Testis (tissue), 5 donors: ENCODE measurements at places on chromosomes 5 and 9. TPM values are rescaled to one million over a fixed set of nuclear protein-coding genes. Genes with fewer than 3 reads are reported as not detected.

DNA sequence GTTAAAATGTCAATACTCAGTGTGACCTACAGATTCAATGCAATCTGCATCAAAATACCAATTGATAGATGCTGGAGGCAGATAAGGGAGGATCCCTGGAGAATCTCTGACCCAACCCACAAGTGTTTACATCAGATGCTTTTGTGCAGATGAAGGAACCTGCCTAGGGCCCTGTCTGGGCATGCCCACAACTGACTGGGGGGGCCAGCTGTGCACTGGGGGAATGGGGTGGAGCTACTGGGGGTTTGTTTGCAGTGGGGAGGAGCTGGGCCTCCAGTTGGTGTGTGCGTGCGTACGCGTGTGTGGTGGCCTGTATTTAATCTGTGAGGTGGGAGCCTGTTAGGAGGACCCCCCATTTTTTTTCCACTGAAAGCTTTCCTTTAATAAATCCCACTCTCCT lies 244.9 kb downstream of the TRIM36 start:
- DNase-seq: no peak

The KCNV2 gene
- total RNA-seq: 8.4 TPM

DNA sequence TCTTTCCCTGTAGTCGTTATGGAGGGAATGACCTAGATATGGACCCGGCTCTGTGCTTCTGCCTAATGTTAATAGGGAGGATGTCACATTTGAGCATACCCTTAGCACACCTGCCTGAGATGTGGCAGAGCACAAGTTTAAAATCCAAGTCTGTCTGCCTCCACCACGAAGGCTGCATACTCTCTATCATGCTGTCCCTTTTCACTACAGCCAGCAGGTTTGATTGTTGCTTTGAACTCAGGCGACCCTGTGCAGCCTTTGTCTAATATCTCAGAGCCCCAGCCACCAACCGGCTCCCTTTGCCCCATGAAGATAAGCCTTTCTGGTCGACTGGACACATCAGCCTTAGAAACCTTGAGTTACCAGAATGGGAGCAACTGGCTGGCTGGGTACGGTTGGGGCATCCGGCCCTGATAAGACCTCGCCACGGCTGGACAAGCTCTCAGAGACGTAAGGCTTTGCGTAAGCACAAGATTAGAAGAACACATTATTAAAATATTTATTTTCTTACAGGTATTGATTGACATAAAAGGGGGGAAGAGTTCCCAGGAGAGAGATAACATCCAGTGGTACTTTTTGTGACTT lies 222.0 kb upstream of the TRIM32 start:
- DNase-seq: peak; percentile 84

The ABO gene
- 31.1 TPM for total RNA-seq

The RAD1 gene
- total RNA-seq: 45.7 TPM

GRCh38 chr5:128085413-128085812 lies 1.8 kb downstream of the SLC12A2 start:
- no peak for DNase-seq

GRCh38 chr5:95221234-95221633 lies 63.7 kb downstream of the MCTP1 start:
- no peak for DNase-seq

The SPACA9 gene
- total RNA-seq: 61.2 TPM

The GFI1B gene
- 4.3 TPM for total RNA-seq

- no peak for DNase-seq
Measured at GRCh38 chr5:151019331-151019730, 1.1 kb upstream of the GPX3 start.

The CTSV gene
- total RNA-seq: 107 TPM

GRCh38 chr5:132296412-132297016 lies 2.3 kb downstream of the SLC22A4 start:
- no peak for DNase-seq

DNA sequence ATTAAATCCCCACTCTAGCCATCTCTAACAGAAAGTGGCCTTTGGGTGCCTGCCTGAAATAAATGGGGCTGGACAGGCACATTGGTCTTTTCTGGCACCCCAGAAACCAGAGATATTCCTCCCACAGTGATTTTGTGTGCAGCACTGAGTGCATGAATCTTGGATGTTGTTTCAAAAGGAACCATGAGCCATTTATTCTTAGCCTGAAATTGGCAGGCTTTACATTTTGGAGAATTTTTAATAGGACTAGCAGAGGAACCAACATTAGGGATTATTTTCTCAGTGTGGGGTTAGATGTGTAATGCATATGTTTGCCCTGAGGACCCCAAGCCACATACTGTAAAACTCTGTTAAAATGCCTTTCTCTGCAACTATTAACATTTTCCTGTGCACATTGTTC lies 451.3 kb downstream of the NFIB start:
- no peak for DNase-seq

The SURF2 gene
- total RNA-seq: 121 TPM

The PCDHB9 gene
- 8.7 TPM for total RNA-seq

- DNase-seq: peak; percentile 57
Measured at GRCh38 chr9:16870596-16871335, at the start of gene BNC2. BNC2 (minus strand) TSS chr9:16870670; CDS start chr9:16870648, 22 bp downstream.

DNA sequence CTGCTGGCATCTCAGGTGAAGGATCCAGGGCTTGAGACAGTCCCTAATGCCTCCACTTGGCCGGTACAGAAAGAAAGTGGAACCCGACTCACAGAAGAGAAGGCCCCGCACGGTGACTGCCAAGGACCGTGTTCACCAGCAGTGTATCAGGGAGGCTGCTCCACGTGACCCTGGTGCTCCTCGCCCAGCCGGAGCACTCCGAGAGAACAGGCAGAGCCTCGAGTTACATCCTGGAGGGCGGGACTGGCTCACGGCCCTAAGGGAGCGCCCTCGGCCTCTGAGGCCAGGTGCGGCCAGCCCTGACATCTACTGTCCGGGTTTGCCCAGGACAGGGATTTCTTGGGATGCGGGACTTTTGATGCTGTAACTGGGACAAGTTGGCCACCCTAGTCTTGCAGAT lies 104.0 kb upstream of the SARDH start:
- DNase-seq: peak; percentile 67

The NHP2 gene
- 132 TPM for total RNA-seq

DNA sequence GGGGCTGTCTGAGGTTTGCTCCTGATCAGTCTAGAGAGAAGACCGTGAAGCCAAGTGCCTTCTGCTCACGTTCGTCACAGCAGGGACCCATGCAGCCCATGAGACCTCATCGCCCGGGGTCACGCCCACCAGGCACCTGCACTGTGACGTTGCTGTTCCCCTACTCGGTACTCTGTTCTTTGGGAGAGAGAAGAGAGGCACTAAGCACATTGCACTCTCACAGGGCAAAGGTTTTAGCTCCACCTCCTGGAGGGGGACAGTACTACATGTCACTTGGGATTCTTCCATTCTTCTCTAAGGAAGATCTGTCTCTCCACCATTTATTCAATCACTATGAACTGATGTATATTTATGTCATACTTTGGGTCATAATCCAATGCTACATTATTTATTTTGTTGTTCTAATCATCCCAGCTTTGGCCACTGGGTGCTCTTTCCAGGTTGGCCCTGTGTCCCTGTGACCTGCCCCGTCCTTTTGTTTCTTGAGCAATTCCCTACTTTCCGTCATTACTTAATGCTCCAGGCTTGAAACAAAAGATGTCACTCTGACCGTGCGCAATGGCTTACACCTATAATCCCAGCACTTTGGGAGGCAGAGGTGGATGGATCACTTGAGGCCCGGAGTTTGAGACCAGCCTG lies 31.4 kb upstream of the BRD3 start:
- no peak for DNase-seq

DNA sequence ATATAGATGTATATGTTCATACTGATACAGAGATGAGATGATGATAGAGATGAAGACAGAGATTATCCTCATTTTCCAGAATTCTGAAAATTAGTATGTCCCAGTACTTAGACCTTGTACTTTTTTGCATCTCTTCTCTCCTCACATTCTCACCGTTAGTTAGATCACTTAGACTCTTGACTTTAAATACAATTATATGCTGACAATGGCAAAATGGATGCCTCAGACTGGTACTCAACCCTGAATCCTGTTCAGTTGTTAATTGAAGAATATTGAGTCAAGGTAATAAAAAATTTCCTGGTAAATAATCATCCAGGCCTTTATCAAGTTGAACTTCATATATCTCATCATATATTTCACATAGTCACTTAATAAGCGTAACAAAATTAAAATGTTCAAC lies 505.4 kb downstream of the EFNA5 start:
- no peak for DNase-seq

GRCh38 chr9:111955048-111955447 lies 58.4 kb downstream of the UGCG start:
- DNase-seq: no peak

The LPAR1 gene
- total RNA-seq: 19.5 TPM

The FGF1 gene
- 4.4 TPM for total RNA-seq

DNA sequence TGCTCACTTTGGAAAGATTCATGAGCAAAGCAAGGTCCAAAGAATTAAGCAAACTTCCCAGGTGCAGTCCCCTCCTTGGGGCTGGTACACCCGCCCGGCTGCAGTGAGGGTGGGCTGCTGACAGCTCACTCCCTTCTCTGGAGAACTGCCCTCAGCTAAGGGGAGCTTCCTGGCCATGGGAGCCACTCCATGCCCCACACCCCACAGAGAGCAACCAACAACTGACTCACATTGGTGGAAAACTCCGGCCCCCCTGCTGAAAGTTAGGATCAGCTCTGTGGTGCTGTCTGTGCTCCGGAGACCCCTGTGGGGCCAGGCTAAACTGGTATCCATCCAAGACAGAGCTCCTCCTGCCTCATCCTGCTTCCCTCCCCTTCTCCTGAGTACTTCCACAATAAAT lies 223.0 kb downstream of the GABBR2 start:
- no peak for DNase-seq

- DNase-seq: no peak
Measured at GRCh38 chr5:158591301-158591863, 508.3 kb downstream of the EBF1 start.

The SH2D3C gene
- total RNA-seq: 9.6 TPM

GRCh38 chr5:136686192-136686872 lies 321.0 kb upstream of the TRPC7 start:
- DNase-seq: peak; percentile 25

The LCN10 gene
- total RNA-seq: 8.3 TPM

GRCh38 chr5:4453655-4454054 lies 686.5 kb upstream of the ADAMTS16 start:
- DNase-seq: no peak

The C8G gene
- total RNA-seq: 4.6 TPM

- DNase-seq: no peak
Measured at GRCh38 chr9:75054368-75055001, 26.4 kb upstream of the CARNMT1 start.

DNA sequence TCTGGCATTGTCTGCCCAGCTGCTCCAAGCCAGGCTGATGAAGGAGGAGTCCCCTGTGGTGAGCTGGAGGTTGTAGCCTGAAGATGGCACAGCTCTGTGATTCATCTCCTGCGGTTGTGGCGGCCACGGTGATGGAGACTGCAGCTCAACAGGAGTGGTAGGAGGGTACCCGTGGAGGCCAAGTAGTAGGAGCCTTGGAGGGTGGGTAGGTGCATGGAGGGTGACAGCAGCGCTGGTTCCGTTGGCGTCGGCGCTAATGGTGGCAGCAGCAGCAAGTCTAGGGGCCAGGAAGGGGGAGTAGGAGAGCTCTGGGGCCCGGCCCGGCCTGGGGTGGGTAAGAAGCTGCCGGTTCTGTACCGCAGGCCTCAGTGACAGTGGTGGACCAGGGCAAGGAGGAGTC lies 22.4 kb upstream of the TRIM52 start:
- DNase-seq: no peak

- DNase-seq: no peak
Measured at GRCh38 chr5:56552612-56553268, 262.6 kb upstream of the MAP3K1 start.

DNA sequence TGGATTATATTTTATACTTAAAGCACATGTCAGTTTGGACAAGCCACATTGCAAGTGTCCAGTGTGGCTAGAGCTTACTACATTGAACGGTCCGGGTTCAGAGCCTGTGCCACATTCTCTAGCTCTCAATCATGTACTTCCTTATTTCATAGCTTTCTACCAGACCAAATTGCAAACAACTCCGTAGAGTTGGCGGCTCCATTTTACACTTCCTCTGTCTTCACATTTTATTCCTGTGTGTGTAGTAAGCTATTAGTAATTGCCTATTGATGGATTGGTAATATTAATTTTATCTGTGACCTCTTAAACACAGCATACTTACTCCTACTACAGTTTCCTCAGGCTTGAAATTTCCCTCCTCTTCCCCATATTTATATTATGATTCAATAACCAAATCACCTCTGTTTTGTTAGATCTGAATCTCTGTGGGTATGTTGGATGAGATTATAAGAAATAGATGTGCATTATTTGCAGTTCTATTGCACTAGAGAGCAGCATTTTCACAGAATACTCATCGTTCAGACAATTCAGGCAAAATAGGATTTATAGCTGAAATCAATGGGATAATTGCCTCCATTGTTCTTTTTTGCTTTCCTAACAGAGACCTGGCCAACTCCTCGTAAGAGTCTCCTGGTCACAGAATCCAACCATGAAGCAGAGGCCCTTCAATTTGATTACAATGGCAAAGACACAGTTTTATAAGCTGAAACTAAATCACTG lies 29.0 kb upstream of the C9orf72 start:
- DNase-seq: no peak

DNA sequence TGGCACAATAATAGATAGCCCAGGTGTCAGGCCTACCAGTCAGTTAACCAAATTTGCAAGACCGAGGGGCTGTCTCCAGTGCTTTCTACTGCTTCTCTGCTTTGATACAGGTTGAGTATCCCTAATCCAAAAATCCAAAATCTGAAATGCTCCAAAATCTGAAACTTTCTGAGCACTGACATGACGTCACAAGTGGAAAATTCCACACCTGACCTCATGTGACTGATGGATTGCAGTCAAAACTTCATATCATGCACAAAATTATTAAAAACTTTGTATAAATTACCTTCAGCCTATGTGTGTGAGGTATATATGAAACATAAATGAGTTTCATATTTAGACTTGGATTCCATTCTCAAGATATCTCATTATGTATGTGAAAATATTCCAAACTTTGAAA lies 213.5 kb upstream of the PANK3 start:
- DNase-seq: no peak

DNA sequence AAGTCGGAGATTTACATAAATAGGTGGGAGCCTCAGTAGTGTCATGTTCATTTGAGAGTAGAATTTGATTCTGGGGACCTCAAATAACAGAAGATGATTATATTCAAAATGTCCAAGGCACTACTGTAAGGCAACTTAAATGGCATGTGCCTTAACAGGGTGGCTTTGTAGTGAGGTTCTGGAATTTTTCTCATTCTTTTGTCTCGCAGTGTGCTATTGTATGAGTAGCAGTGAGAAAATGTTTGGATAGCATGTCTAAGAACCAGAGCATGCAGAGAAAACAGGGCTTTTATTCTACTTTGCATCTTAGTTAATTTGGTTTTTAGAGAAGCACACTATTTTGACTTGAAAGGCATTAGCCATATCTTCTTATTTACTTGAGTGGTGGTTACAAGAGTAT lies 25.0 kb downstream of the MAST4 start:
- no peak for DNase-seq

GRCh38 chr9:3464033-3464638 lies 61.7 kb downstream of the RFX3 start:
- DNase-seq: no peak

- DNase-seq: no peak
Measured at GRCh38 chr5:92081958-92082712, 699.0 kb upstream of the ARRDC3 start.

GRCh38 chr9:19940811-19941535 lies 152.1 kb upstream of the SLC24A2 start:
- DNase-seq: no peak
